Amygdala (tissue), 56 donors: ENCODE measurements at places on chromosomes 7 and 10.
A peak's percentile ranks its signal among the peaks of the same experiment; 100 is the strongest.

DNA sequence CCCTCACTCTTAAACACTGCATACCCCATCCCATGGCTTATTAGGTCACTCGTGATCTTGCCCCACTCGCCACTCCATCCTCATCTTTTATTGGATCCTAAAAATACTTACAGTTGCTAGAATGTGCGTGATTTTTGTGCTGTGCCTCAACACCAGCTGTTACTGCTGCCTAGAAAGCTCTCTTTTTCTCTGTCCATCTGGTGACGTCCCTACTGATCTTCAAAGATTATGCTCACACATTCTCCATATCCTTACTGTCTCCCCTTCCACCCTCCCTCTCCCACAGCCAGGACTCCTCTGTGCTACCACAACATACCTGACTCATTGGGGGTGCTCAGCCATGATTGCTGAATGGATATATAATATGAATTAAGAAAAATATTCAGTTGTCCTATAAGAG lies 42.0 kb downstream of the CDK6 start:
- no peak for DNase-seq

GRCh38 chr10:132878091-132878729 lies 64.2 kb downstream of the CFAP46 start:
- no peak for DNase-seq

GRCh38 chr7:92944633-92945032 lies 108.3 kb upstream of the CDK6 start:
- DNase-seq: no peak

GRCh38 chr7:87511510-87511909 lies 36.0 kb upstream of the ABCB4 start:
- no peak for DNase-seq

DNA sequence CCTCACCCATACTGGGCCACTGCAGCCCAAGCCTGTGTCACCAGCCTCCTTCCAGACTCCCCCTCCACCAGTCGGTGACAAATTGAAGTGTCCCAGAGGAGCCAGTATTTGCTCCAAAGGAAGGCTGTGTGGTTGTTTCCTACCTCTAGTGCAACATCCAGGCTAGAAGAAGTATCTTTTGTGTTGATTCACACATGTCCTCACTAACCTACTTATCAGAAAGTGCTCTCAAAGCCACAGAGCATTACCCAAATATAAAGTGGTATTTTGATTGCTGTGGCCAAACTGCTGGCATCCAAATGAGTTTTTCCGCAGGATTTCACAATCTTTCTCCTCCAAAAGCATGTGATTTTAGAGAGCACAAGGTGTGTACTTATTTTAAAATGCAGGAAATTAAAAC lies 134.8 kb downstream of the CUL2 start:
- no peak for DNase-seq

- DNase-seq: no peak
Measured at GRCh38 chr7:35285799-35286198, 31.9 kb upstream of the TBX20 start.

GRCh38 chr10:95697429-95697828 lies 3.7 kb upstream of the TCTN3 start:
- DNase-seq: peak; percentile 5

DNA sequence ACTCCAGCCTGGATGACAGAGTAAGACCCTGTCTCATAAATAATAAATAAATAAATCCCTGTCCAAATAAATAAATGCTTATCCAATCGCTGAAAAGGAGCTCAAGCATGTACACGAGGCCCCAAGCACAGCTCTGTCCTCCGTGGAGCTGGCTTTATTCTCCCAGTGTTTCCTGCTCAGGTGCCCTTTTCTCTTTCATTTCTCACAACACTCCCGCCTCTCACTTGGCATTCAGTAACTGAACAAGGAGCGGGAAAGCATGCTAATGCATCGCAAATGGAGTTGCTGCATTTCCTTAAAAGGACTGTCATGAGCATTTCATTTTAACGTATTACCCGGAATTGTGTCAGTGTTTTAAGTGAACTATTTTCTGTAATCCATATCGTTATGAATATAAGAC lies 210.9 kb upstream of the C7orf33 start:
- no peak for DNase-seq

DNA sequence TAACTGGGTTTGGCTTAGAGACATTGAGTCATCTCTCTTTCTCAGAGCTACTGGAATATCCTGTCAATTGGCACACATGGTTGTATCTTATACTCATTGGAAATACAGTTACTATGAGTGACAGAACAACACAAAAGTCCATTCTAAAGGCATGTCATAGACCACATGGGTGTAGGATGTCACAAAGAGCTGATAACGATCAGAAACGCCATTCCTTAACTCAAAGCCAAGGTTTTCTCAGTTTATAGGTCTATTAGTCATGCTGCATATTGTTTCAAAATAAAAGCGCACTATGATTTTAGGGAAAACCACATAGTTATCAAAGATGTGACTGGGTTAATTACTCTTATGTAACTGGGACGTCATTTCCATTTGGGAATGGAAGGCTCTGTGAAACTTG lies 147.2 kb upstream of the FAM171A1 start:
- DNase-seq: no peak

GRCh38 chr7:49766966-49767365 lies 6.5 kb upstream of the VWC2 start:
- no peak for DNase-seq

- no peak for DNase-seq
Measured at GRCh38 chr10:77969114-77969513, 42.6 kb upstream of the DLG5 start.

DNA sequence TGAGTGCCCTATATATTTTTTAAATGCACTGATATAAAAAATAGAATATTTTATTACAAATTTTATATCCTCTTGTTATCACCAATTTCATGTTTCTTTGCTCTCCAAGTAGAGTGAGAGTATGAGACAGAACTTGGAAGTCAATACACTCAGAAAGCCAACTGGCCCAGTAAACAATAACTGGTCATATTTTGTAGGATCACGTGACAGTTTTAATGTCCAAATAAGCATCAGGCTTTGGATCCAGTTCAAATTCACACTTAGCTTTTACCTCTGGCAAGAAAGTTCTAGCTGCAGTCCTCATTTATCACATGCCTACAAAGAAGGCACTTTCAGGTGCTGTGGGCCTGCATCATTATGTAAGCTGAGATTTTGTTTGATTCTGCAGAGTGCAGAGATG lies 21.6 kb upstream of the TPK1 start:
- no peak for DNase-seq

- no peak for DNase-seq
Measured at GRCh38 chr7:105760551-105761447, 115.6 kb downstream of the ATXN7L1 start.

- no peak for DNase-seq
Measured at GRCh38 chr7:79272938-79273337, 180.5 kb downstream of the MAGI2 start.

DNA sequence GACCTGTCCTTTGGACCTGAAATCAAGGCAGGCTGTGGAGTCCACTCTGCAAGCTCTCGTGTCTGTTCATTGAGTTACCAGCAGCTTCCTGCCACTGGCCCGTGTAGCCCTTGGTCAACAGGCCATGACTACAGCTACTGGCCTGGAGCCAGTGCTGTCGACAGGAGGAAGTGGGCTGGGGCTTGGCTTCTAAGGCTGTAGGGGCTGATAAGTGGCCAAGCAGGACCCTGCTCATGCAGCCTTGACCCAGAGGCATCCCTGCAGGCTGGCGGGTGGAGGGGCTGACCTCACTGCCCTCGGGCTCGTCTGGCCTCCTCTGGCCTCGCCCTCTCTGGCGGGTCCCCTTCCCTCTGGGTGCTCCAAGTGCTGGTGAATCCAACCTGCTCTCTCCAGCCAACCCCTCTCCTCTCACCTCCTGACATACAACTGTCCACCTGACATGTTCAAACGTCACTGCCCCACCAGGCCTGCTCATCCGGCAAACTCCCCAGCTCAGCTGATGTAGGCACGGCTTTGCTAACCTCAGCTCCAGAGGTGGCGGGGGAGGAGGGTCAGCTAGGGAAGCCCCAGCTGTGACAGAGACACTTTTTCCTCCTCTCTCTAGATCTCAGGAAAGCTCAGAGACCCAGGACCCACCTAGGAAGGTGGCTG lies 188.6 kb upstream of the LYZL2 start:
- no peak for DNase-seq

GRCh38 chr7:3087243-3087755 lies 43.6 kb upstream of the CARD11 start:
- no peak for DNase-seq

DNA sequence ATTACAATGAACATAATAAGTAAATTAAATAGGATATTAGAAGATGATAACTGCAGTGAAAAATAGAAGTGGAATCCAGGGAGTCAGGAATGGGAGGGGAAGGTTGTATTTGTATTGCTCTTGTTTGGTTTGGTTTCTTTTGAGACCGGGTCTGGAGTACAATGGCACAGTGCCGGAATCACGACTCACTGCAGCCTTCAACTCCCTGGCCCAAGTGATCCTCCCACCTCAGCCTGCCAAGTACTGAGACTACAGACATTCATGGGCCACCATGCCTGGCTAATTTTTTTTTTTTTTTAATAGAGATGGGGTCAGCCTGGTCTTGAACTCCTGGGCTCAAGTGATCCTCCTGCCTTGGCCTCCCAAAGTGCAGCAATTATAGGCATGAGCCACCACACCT lies 59.9 kb upstream of the LRRC4 start:
- no peak for DNase-seq

DNA sequence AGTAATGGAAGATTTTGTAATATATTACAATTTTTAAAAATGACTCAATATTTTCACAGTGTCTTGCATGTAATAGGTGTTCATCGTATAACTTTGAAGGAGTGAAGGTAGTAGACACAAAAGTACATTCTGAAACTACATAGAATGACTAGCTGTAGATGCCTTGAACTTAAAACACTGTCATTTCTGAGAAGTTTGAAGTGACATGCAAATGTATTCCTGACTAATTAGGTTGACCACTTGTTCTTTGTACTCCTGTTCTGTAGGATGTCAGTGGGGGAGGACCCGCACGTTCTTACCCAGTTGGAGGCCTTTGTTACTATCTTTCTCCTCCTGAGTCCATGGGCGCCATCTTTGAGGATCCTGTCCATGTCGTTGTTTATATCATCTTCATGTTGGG lies 31.2 kb downstream of the SEC61A2 start:
- DNase-seq: no peak

GRCh38 chr10:77400033-77400432 lies 237.6 kb downstream of the KCNMA1 start:
- no peak for DNase-seq

DNA sequence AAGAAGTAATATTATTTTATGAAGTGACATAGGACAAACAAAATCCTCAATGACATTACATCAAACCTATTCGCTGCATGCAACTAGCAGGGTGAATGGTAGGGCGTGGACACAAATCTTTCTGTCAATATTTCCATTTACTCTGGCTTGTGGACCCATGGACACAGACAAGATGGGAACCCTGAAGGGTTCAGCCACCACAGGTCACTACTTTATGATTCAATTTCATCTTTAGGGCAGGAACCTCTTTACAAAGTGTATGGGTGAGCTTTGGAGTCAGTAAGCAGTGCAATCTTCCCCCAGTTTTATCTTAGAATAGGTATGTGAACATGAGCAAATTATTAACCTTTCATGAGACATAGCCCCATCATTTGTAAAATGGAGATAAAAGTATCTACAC lies 982.4 kb upstream of the LRRTM3 start:
- DNase-seq: no peak

- no peak for DNase-seq
Measured at GRCh38 chr7:2452074-2452507, 24.1 kb downstream of the GRIFIN start.

- DNase-seq: no peak
Measured at GRCh38 chr10:33423154-33423529, 88.7 kb upstream of the NRP1 start.

DNA sequence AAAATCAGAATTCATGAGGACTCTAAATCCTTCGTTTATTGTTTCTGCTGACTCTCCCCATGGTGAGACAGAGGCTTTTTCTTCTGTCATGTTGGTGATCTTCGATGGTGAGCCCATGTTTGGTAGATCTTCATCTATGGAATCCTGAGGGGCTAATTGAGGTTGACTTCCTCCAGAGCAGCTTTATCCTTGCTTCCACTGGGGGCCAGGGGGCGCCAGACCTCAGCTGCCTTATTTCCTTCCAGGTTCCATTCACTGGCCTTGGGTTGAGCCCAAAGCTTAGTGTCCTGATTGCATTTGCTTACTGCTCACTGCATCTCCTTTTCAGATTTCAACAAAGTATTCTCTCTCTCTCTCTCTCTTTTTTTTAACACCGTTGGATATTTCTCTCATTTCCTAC lies 80.7 kb downstream of the GCC1 start:
- DNase-seq: no peak

DNA sequence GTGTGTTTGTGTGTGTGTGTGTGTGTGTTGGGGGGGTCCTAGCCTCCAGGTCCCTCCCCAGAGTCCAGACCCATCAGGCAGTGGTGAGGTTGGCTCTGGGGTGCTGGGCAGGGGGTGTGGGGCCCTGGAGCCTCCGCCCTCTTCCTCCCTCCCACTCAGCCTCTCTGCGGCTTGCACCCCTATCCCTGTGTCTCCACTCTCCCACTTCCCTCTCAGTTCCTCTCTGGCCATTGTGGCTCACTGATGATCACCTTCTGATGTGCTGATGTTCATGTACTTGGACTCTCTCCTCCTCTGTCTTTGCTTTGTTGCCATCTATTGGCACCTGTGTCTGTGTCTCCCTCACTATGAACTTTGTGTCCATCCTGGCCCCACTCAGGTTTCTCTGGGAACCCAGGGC lies 298.7 kb downstream of the ZEB1 start:
- no peak for DNase-seq

DNA sequence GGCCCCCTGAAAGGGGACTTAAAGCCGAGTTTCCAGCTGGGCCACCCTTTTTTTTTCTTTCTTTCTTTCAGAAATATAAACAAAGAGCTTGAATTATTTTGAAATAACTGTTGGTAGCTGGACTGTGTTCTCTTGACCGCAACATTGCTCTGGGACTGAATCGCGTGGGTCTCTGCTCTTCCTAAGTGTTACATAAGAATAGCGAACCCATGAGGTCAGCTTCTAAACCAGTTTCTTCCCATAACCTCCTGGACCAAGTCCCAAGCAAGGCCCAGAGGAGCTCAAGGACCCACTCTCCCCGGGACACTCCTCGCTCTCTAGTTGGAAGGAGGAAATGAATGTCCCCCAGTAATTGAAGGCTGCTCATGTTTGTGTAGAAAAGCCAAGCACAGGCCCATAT lies 91.1 kb downstream of the CXCL12 start:
- DNase-seq: no peak

DNA sequence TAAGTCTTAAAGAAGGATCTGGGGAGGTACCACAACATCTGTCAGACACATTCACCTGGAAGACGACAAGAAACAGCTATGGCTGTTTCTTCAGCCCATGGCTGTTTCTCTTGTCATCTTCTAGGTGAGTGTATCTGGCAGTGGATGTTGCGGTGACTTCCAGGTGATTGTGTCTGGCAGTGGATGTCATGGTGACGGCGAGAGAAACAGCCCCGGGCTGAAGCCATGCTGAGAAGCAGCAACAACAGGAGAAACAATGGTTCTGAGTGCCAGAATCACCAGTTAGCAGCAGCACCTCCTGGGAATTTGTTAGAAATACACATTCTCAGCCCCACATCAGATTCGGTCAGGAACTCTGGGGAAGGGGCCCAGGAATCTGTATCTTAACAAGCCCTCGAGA lies 68.6 kb upstream of the SYPL1 start:
- DNase-seq: no peak
